ENCODE measurements at places on chromosomes 7 and 10. TPM values are rescaled to one million over a fixed set of nuclear protein-coding genes. Genes with fewer than 3 reads are reported as not detected.
A peak's percentile ranks its signal among the peaks of the same experiment; 100 is the strongest.

DNA sequence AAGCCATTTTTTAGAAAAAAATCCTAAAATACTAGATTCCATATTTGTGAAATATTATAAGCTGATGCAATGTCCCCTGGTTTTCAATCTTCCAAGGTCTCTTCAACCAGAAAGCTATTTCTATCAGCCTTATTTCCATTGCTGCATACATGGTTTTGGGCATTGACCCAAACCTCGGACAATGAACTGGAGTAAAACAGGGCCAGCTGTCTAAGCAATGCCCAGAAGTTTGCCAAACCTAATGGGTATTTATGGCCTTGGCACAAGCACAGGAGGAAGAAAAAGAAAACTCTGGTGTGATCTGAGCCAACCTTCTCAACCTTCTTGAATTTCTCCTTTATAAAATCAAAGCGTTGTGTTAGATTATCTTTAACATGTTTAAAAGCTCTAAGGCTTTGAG is 402.3 kb downstream of the DNAJB9 start:
- no peak for DNase-seq

GRCh38 chr7:2526659-2527504 is 7.3 kb downstream of the LFNG start:
- DNase-seq, result no peak

DNA sequence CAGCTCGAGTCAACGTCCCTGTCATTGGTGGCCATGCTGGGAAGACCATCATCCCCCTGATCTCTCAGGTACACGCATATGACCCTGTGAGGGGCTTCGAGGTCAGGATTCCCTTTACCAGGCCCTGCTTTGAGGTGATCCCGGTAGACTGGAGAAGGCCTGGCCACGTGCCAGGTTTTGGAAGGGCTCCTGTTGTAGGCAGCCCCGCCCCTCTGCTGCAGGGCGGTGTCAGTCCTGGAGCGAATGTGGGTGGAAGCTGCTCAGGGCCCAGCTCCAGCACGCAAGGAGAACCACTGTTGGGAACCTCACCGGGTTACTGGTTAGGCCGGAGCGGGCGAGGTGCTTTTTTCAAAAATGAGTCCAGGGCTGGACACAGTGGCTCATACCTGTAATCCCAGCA is 15.6 kb downstream of the MDH2 start:
- DNase-seq, result no peak

DNA sequence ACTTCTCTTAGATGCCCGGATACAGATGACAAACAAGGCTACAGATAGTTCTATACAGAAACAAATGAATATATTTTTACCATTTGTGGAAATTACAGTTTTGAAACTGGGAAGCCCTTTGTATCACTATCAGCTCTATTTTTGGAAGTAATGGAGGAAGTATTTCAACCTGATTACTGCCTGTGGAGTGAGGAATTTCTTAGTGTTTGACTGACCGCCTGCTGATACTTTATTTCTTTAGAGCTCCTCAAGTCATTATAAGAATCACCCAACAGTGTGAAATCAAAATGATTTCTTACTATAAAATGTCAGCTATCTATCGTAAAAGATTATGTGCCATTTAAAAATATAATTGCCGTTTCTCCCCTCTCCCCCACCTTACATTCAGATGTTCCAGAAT is 290.9 kb downstream of the SDK1 start:
- no peak for DNase-seq

- DNase-seq, result no peak
Observed at GRCh38 chr10:86851328-86852207, 95.1 kb downstream of the BMPR1A start.

GRCh38 chr7:151542606-151543130 is 23.0 kb upstream of the RHEB start:
- no peak for DNase-seq

DNA sequence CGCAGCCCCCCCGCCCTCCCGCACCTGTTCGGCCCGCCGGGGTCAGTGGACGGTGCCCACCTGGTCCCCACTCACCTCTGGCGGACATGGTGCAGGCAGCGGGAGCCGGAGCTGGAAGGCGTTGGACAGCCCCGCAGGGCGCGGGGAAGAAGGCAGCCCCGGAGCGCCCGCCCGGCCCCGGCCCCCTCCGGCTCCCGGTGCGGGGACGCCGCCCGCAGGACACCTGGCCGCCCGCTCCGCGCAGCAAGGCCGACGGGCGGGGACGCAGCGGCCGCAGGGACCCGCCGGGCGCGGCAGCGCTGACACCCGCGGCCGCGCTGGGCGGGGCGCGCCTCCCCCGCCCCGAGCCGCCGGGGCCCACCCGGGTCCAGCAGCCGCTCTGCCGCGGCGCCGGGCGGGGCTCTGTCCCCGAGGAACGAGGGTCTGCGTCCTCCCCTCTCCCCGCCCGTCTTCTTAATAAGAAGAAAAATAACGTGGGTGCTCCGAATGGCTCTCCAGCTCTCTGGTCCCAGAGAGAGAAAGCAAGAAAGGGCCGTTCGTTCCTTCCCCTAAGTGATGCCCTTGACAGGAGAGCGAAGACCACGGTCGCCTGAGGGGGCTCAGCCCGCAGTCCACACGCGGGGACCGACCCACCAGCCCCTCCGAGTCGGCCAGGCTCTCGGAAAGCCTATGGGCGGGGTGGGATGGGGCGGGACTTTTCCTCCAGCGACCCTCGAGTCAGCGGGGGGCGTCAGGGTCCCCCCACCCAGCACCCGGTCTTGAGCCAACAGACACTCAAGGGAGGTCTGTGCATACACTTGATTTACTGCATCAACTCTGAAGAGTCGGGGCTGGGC is 53.4 kb upstream of the FHIP2A start:
- no peak for DNase-seq

DNA sequence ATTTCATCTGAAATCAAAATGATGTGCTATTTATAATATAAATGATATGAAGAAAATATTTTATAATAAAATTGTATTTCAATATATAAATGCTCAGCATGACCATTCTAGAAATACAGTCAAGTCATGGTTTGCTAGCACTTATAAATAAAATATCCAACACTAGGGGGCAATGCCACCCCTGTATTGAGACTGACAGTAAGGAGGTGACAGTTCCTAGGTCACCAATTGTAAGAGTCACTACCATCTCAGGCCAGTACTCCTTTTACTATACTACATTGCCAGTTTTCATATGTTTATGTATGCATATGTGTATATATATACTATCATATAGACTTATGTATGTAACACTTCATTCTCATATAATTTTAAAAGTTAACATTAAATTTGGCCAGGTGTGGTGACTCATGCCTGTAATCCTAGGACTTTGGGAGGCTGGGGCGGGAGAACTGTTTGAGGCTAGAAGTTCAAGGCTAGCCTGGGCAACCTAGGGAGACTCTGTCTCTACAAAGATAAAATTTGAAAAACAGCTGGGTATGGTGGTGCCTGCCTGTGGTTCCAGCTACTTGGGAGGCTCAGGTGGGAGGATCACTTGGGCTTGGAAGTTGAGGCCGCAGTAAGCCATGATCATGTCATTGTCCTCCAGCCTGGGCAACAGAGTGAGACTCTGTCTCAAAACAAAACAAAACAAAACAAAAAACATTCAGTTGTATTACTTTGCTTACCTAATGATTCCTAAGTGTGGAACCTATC is 2.4 kb upstream of the CNOT4 start:
- DNase-seq, result no peak

GRCh38 chr7:2610898-2611297 is 20.9 kb upstream of the TTYH3 start:
- DNase-seq, result no peak

DNA sequence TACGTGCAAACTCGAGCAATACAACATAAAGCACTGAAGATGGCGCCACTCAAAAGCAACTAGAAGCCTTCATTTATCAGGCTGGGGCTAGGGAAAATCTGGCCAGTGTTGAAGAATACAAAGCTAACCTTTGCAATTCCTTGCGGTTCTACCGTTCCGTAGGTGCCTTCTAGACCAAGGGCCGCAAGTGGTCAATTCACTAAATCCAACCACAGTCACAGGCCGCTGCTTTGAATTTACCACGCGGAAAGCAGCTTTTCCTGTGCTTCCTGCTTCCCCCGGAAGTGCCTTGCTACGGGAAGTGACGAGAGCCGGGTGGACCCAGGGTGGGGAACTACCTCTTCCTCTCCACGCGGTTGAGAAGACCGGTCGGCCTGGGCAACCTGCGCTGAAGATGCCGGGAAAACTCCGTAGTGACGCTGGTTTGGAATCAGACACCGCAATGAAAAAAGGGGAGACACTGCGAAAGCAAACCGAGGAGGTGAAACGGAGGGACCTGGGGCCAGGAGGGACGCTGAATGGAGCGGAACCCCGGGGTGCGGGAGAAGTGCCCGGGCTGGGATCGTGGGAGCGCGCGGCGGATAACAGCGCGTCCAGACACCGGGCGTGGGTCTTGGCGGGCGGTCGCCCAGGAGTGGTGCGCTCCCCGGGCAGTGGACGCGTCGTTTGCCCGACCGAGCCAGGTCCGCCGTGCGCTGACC is at the start of gene DDX21:
Gene DDX21 (plus strand): TSS at position 339 of the 701 bp plus-strand sequence. CDS start 56 bp downstream, at position 395.
- peak; percentile 80 for DNase-seq

DNA sequence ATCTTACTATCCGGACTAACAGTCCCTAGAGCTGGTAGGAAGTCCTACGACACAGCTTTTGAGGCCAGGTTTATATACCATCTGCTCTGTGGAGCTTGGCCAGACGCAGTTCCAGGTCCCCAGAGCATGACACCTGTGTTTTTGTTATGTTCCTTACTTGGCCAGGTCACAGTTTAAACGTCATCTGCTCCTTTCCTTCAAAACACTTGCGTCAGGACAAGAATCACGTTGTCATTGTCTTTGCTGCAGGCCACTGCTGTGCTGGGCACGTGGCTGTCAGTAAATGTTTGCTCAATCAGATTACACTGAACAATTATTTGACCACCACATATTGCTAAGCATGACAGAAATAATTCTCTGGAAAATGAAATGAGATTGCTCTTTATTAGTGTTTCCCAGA is 23.9 kb downstream of the SLC18A2 start:
- no peak for DNase-seq

GRCh38 chr7:35251606-35252310 is 2.1 kb downstream of the TBX20 start:
- no peak for DNase-seq

- no peak for DNase-seq
Observed at GRCh38 chr10:124285587-124286527, 132.9 kb downstream of the OAT start.

GRCh38 chr7:136324073-136324704 is 347.0 kb upstream of the MTPN start:
- no peak for DNase-seq

- DNase-seq, result no peak
Observed at GRCh38 chr7:87391020-87391701, 45.7 kb downstream of the CROT start.

DNA sequence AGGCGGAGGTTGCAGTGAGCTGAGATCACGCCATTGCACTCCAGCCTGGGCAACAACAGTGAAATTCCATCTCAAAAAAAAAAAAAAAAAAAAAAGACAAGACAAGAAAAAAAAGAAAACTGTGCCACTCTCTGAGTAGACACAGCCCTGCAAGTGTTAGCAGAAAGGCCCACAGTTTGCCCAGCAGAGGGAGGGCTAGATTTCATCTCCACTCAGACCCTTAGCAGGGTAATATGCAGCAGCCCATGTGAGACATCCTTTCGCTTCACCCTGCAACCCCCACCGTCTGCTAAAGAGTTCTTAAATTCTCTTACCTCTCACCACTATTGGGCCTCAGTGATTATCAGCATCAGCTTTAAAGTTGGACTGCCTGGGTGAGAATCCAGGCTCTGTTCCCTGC is 38.2 kb downstream of the CTNNA3 start:
- DNase-seq, result no peak

GRCh38 chr10:70634011-70634410 is 31.5 kb upstream of the PRF1 start:
- no peak for DNase-seq

- peak; percentile 22 for DNase-seq
Observed at GRCh38 chr7:124566583-124566982, 199.0 kb downstream of the GPR37 start.

DNA sequence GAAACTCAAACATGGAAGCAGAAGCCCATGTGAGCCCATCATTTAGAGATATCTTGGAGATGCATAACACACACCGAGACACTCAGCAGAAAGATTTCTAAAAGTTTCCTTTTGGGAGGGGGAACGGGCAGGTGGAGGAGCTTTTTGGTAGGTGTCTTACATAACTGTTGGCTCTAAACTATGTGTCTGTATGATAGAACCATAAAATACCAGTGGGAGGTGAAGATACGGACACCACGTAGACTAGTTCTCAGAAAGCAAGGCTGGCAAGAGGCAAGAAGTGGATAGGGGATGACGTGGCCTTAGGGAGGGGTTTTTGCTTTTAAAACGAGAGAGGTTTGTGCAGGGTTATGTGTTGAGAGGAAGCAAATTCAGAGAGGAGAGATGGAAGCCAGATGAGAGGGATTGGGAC is 36.5 kb downstream of the IL15RA start:
- no peak for DNase-seq

DNA sequence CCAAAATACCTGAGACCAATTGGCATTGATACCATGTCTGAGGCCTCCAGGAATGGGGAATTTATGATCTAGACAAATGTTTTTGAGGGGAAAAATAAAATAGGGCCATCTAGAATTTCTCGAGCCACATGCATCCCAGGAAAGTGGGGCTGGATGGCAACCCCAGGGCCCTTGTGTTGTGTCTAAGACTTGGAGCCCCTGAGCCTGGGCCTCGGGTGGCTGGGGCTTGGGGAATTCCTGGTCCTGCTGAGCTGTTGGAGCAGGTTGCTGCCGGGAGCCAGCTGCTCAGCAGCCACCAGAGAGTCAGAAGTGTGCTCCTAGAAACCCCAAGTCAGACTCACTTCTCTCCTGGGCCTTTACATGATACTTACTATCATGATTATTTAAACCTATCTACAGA is 172.9 kb downstream of the WDR37 start:
- no peak for DNase-seq

- no peak for DNase-seq
Observed at GRCh38 chr10:113169853-113170460, 219.9 kb downstream of the TCF7L2 start.

GRCh38 chr10:96858038-96858705 is 26.1 kb downstream of the LCOR start:
- no peak for DNase-seq

DNA sequence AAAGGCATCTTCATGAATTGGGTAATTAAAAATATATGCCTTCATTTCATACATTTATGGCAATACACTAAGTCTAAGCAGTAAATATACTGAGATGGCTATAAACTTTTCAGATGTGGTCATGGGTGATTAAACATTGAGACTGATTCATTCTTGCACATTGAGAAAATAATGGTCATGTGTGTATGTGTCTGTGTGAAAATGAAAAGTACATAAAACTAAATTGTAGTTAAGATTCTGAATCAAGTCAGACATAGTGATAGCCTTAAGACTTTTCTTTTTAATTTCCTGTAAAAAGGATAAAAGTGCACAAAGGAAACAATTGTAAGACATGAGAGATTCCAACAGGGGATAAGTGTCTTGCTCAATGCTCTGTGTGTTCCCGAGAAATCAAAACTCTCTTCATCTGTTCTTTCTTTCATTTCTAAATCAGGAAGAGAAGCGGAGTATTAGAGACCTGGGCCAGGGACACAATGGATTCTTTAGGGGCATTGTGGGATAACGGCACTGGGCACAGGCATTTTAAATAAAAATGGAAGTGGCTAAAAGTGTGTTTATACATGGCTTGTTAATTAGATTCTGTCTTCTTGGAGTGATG is 69.8 kb upstream of the AGR3 start:
- peak; percentile 30 for DNase-seq

Gene FAS
- total RNA-seq, result 52.5 TPM

Gene GIMAP5
- not detected for total RNA-seq

Gene VPS50
- 16.2 TPM for total RNA-seq

Gene PPP1R9A
- total RNA-seq, result 11.7 TPM

Gene SPACDR
- total RNA-seq, result not detected

Gene NKX1-2
- total RNA-seq, result not detected

Gene UNC5B
- 0.65 TPM for total RNA-seq

Gene NXPH1
- not detected for total RNA-seq

Gene NME8
- total RNA-seq, result not detected

Gene PRLHR
- not detected for total RNA-seq

Gene RASA4B
- 2.3 TPM for total RNA-seq

Gene SMKR1
- total RNA-seq, result not detected

All from epithelial cell of proximal tubule (primary cell).